ENCODE measurements at places on chromosomes 2 and 18. TPM values are rescaled to one million over a fixed set of nuclear protein-coding genes. Genes with fewer than 3 reads are reported as not detected.

ACKR3 gene
- 68.5 TPM for total RNA-seq

- peak; percentile 36 for DNase-seq
These were observed 210.7 kb downstream of the KLHL29 start for GRCh38 chr2:23595601-23596251.

OBSL1 gene
- 154 TPM for total RNA-seq

- peak; percentile 90 for DNase-seq
These were observed 172.6 kb downstream of the TCF4 start for GRCh38 chr18:55415258-55415871.

QPCT gene
- total RNA-seq: 5.4 TPM

GRCh38 chr2:208112969-208113368 is 11.4 kb downstream of the CRYGD start:
- no peak for DNase-seq

GRCh38 chr2:16785149-16785548 is 119.5 kb upstream of the CYRIA start:
- no peak for DNase-seq

CD302 gene
- total RNA-seq: 122 TPM

CXCR1 gene
- total RNA-seq: 0.50 TPM

DNA sequence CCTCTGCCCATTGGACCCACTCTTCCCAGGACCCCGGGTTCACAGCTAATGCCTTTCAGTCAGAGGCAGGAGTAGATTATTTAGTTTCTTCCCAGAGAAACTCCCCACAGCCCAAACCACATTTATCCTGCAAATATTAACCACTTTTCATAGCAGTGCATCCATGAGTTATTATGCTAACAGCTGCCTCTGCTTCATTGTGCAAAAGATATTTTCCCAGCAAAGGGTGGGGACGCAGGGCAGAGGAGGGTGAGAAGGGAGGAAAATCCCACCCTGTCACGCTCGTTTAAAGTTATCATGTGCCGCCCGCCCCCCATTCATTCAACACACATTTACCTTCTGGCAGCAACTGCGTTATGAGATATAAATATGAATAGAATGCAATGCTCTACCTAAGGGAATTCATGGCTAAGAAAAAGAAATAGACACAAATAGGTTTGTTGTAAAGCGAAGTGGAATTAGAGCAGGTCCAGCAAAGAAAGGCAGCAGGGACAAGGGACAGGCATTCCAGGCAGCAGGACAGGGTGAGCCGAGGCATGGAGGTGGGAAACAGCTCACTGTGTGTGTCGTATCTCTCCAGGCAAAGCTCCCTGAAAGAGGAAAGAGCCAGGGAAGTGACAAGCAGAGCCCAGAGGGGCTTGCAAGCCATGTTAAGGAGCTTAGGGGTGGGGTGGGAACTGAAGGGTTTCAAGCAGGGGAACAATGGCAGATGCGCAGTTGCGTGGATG is 46.3 kb upstream of the LTBP1 start:
- no peak for DNase-seq

Data from thyroid gland (tissue), 4 donors.